ENCODE measurements at places on chromosomes 5 and 9. TPM values are rescaled to one million over a fixed set of nuclear protein-coding genes. Genes with fewer than 3 reads are reported as not detected.

Gene SLC25A2
- total RNA-seq = not detected

Gene NUTM2F
- total RNA-seq = not detected

Gene FAM81B
- not detected for total RNA-seq

Gene PCDHGB2
- total RNA-seq = 16.2 TPM

Gene KLF4
- 19.8 TPM for total RNA-seq

Gene HTR4
- 0.70 TPM for total RNA-seq

Gene NXNL2
- total RNA-seq = not detected

Gene IFNA10
- total RNA-seq = not detected

Gene FCHO2
- 15.5 TPM for total RNA-seq

Gene PCA3
- total RNA-seq = not detected

Gene CDC25C
- 0.19 TPM for total RNA-seq

Gene MVB12B
- total RNA-seq = 7.2 TPM

Gene KLF9
- total RNA-seq = 19.0 TPM

Gene IFNE
- not detected for total RNA-seq

Gene ADAMTS6
- 1.9 TPM for total RNA-seq

Gene C9
- total RNA-seq = not detected

Gene GZMA
- 0.65 TPM for total RNA-seq

Gene ALDH1A1
- total RNA-seq = 6.2 TPM

Gene SLC36A2
- total RNA-seq = not detected

Gene SMIM33
- total RNA-seq = not detected

Gene FBLL1
- 1.5 TPM for total RNA-seq

Gene SPIN1
- 49.2 TPM for total RNA-seq

Gene FBN2
- 7.1 TPM for total RNA-seq

Gene PCDHB9
- 1.3 TPM for total RNA-seq

Gene ZNF354C
- total RNA-seq = 4.0 TPM

Gene SV2C
- total RNA-seq = 0.67 TPM

Gene CD74
- 239 TPM for total RNA-seq

Gene C5
- 1.1 TPM for total RNA-seq

Gene SH2D3C
- total RNA-seq = 16.0 TPM

Gene IFT74
- 8.7 TPM for total RNA-seq

Gene NPM1
- 412 TPM for total RNA-seq

Gene SARDH
- total RNA-seq = 1.3 TPM

Gene FAM13B
- 26.5 TPM for total RNA-seq

Data from cardiac septum (tissue), 1 donor.